ENCODE measurements at places on chromosomes 2 and 18. TPM values are rescaled to one million over a fixed set of nuclear protein-coding genes. Genes with fewer than 3 reads are reported as not detected.

Gene ROCK1
- total RNA-seq = 66.2 TPM

Gene HOXD8
- total RNA-seq = not detected

Gene REEP1
- total RNA-seq = 0.10 TPM

Gene SERPINB4
- not detected for total RNA-seq

Gene SULT1C4
- not detected for total RNA-seq

Gene PROKR1
- 0.05 TPM for total RNA-seq

Gene CXCR4
- total RNA-seq = 248 TPM

Gene CACNB4
- 0.80 TPM for total RNA-seq

Gene ANTXR1
- 0.15 TPM for total RNA-seq

Gene ALKAL2
- 1.1 TPM for total RNA-seq

Gene OTOF
- 14.4 TPM for total RNA-seq

Gene CD207
- total RNA-seq = not detected

Gene CSRNP3
- not detected for total RNA-seq

Gene HOXD4
- total RNA-seq = not detected

Gene EML6
- 0.54 TPM for total RNA-seq
